ENCODE measurements at places on chromosomes 3 and 15. TPM values are rescaled to one million over a fixed set of nuclear protein-coding genes. Genes with fewer than 3 reads are reported as not detected.

The REC114 gene
- not detected for total RNA-seq

The MITF gene
- 30.1 TPM for total RNA-seq

The MOBP gene
- under 0.01 TPM for total RNA-seq

The SLC2A2 gene
- not detected for total RNA-seq

The CCR8 gene
- total RNA-seq: not detected

The NOX5 gene
- 0.83 TPM for total RNA-seq

The GRAMD2A gene
- total RNA-seq: 0.33 TPM

The CCR4 gene
- total RNA-seq: not detected

The OXNAD1 gene
- total RNA-seq: 10.6 TPM

The AVEN gene
- total RNA-seq: 30.8 TPM

The EPHB1 gene
- total RNA-seq: under 0.01 TPM

The ZXDC gene
- total RNA-seq: 27.1 TPM

The TRIM71 gene
- total RNA-seq: not detected

The WDR49 gene
- total RNA-seq: 1.0 TPM

The GOLGA6L9 gene
- 1.6 TPM for total RNA-seq

The HTR3E gene
- not detected for total RNA-seq

The HGD gene
- total RNA-seq: 0.29 TPM

The EXD1 gene
- not detected for total RNA-seq

The ZNF619 gene
- 8.1 TPM for total RNA-seq

The SHISA5 gene
- total RNA-seq: 107 TPM

The RPSA gene
- total RNA-seq: 1,241 TPM

The SERF2 gene
- total RNA-seq: 934 TPM

The AGBL1 gene
- total RNA-seq: not detected

The PPM1M gene
- 47.1 TPM for total RNA-seq

The HAUS2 gene
- 23.8 TPM for total RNA-seq

The CAND2 gene
- 16.9 TPM for total RNA-seq

The PLA1A gene
- total RNA-seq: not detected

The ATG7 gene
- total RNA-seq: 137 TPM

The AQR gene
- total RNA-seq: 29.8 TPM

The SNUPN gene
- 34.8 TPM for total RNA-seq

The SAXO2 gene
- 0.44 TPM for total RNA-seq

The TRAIP gene
- total RNA-seq: 4.4 TPM

The PEX5L gene
- 2.8 TPM for total RNA-seq

The RLBP1 gene
- not detected for total RNA-seq

The RTP3 gene
- not detected for total RNA-seq

The GNAT1 gene
- not detected for total RNA-seq

The INSYN1 gene
- 0.73 TPM for total RNA-seq

The WDR93 gene
- not detected for total RNA-seq

The STAC gene
- 2.5 TPM for total RNA-seq

The SEMA7A gene
- total RNA-seq: 15.1 TPM

The ANKRD34C gene
- not detected for total RNA-seq

The GRM7 gene
- total RNA-seq: not detected

The HIGD2B gene
- not detected for total RNA-seq

The RAD54L2 gene
- 20.0 TPM for total RNA-seq

The CACNA2D2 gene
- not detected for total RNA-seq

The ZNF106 gene
- 189 TPM for total RNA-seq

The SH2D7 gene
- under 0.01 TPM for total RNA-seq

The COL6A5 gene
- total RNA-seq: not detected

The CFAP92 gene
- total RNA-seq: not detected

The FEZF2 gene
- not detected for total RNA-seq

The KBTBD13 gene
- total RNA-seq: under 0.01 TPM

The ZWILCH gene
- 28.7 TPM for total RNA-seq

The ECE2 gene
- under 0.01 TPM for total RNA-seq

The EMC7 gene
- 30.3 TPM for total RNA-seq

The UBAP1L gene
- 1.5 TPM for total RNA-seq

All from smooth muscle cell of trachea (primary cell).